ENCODE measurements at places on chromosomes 1 and 21. TPM values are rescaled to one million over a fixed set of nuclear protein-coding genes. Genes with fewer than 3 reads are reported as not detected.

OR2AK2 gene
- not detected for polyA plus RNA-seq

ELF3 gene
- 447 TPM for polyA plus RNA-seq

OR14K1 gene
- not detected for polyA plus RNA-seq

TBX19 gene
- 1.4 TPM for polyA plus RNA-seq

SLC9C2 gene
- polyA plus RNA-seq, result 0.16 TPM

GRCh38 chr1:189524501-189524900, 953.2 kb downstream of the BRINP3 start:
- no peak for DNase-seq

GRCh38 chr1:244236101-244236500, 185.0 kb downstream of the ZBTB18 start:
- DNase-seq, result no peak

DNA sequence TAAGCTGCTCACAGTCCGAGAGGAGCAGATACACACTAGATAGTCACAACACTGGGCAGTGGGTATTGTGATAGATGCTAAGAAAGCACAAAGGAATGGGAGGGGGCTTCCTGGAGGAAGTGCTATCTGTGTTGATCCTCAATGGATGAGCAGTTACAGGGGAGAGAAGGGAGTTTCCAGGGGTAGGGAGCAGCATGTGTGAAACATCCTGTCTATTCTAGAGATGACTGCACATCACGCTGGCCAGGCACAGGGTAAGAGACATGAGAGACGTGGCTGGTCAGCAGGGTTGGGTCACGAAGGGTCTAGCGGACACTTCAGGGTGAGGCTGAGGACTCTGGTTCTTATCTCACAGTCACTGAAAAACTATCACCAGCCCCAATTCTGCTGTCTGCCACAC, 235.2 kb downstream of the TRABD2B start:
- DNase-seq, result no peak

DNA sequence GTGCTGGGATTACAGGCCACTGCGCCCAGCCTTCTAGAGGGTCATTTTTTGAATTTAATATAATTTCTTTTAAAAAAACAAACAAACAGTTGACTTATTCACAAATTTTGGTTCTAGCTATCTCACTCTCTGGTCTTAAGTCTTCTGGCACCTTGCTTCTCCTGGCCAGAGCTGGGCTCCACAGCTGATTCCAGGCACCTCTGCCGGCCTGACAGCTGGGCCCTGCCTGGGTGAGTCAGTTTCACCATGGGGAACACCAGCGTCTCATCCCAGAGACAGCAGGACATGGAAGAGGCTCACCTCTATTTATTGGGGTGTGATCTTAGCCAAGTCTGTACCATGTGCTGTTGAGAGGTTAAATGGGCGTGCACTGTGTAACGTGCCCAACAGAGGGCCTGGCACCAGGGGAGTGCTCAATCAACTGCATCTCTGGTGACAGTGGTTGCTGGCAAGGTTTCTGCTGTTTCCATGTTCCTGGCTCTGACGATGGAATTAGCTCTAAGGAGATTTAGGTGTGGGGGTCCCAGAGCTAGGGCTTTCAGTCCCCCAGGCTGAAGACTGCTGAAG, 956 bp downstream of the CPLANE2 start:
- no peak for DNase-seq

DNA sequence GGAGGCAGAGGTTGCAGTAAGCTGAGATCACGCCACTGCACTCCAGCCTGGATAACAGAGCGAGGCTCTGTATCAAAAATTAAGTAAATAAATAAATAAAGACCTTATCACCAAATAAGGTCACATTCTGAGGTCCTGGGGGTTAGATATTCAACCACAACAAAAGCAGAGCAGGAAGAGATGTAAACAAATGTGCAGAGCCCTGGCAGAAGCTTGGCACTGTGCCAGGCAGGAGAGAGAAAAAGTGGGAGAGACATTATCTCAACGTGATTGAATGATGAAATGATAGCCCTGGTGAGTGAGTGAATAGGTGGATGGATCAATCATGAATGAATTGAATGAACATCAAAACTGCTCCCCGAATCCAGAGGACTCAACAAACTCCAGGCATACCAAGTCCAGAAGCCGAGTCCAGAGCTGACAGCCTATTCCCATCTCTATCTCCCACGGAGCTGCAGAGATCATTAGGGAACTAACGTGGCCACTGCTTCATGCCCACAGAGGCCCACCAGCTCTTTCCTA, 150.7 kb downstream of the TOMM20 start:
- no peak for DNase-seq

- DNase-seq, result no peak
Observed at GRCh38 chr21:43597540-43598250, 61.6 kb downstream of the HSF2BP start.

- DNase-seq, result no peak
Observed at GRCh38 chr1:100912019-100912418, 16.1 kb downstream of the SLC30A7 start.

DNA sequence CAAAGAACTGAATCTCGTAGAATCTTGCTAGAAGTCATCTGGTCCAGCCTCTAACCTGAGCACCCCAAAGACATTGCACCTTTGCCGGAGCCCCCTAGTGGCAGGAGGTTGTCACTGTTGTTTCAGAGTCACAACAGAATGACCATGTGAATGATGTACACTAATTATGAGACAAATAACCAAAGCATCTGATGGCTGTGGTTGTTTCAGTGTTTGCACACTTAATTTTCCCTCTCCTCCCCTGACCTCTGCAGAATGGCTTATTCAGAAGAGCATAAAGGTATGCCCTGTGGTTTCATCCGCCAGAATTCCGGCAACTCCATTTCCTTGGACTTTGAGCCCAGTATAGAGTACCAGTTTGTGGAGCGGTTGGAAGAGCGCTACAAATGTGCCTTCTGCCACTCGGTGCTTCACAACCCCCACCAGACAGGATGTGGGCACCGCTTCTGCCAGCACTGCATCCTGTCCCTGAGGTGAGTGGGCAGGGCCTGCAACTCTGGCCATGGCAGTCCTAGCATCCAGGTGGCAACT, 26.4 kb downstream of the TRAF5 start:
- DNase-seq, result no peak

DNA sequence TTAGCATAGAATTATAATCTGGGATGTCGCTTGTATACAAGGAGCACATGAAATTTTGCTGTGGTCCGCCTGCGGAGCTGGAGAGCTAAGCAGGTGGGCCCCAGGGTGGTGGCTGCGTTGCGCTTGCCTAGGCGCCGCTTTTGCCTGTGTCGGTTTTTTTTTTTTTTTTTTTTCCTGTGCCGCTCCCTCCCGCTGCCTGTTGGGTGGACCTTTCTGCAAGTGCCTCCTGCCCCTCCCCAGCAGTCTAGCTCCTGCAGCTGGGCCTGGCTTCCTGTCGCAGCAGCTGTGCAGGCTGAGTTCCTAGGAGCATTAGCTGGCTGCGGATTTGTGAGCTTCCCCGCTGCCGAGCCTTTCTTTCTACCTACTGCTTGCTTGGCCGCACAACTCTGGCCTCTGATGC, 20.6 kb downstream of the PYHIN1 start:
- DNase-seq, result no peak

GRCh38 chr1:75908717-75909152, 23.5 kb downstream of the ASB17 start:
- DNase-seq, result no peak

DNA sequence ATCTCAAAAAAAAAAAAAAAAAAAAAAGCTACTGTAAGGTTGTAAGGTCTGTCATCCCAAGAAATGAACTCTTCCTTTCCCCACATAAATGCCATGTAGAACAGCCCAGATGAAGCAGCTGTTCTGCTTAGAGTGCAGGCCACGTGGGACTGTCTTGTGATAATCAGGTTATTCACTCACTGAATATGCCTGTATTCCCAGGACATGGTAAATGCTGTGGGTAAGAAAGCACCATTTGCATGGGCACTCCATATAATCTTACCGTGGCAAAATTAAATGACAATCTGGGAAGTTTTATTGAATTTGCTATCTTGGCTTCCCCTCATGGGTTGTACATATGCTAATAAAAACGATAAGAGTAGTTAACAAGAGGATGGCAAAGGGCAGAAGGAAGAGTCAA, 13.8 kb downstream of the RGS5 start:
- no peak for DNase-seq

GRCh38 chr1:77639056-77639455, 43.4 kb downstream of the ZZZ3 start:
- DNase-seq, result no peak

Measured in pancreas (tissue), 10 donors.